ENCODE measurements at places on chromosomes 3 and 15.

DNA sequence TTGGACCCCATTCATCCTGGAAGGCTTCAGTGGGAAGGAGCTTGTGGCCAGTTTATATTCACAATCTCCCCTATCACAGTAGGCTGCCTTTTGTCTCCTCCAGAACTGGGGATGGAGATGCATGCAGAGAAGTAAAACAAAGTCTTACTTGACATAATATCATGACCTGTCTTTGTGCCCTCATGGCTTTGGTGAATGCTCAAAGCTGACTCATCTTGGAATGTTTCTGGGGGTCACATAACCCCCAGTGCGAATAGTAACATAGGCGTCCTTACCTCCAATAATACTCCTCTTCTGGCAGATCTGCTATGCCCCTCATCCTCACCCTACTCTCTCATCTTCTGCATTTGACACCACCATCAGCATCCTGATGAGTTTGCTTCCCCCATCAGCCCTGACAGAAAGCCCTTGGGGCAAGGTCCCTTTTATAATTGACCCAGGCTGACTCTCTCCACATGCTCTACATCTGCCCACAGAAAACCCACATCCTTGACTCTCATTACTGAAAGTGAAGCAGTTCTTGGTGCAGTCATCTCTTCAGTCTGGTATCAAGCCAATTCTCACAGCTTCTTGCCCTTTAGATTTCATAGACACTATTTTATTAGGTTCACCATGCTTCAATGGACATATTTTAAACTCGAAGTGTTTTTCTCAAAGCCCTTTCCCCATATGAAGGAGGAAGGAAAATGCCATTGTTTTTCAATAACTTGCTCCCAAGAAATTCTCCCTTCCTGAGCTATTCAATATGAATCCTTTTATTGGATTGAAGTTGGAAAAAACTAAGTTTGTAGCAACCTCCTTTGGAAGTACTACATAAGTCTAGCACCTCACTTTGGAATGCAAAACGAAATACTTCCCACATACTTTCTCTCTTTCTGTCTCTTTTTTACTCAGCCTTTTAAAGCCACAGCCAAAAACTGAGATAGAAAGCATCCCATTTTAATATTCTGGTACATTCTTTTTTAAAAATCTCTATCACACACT lies 36.6 kb downstream of the OSTN start:
- DNase-seq, result peak; percentile 87

DNA sequence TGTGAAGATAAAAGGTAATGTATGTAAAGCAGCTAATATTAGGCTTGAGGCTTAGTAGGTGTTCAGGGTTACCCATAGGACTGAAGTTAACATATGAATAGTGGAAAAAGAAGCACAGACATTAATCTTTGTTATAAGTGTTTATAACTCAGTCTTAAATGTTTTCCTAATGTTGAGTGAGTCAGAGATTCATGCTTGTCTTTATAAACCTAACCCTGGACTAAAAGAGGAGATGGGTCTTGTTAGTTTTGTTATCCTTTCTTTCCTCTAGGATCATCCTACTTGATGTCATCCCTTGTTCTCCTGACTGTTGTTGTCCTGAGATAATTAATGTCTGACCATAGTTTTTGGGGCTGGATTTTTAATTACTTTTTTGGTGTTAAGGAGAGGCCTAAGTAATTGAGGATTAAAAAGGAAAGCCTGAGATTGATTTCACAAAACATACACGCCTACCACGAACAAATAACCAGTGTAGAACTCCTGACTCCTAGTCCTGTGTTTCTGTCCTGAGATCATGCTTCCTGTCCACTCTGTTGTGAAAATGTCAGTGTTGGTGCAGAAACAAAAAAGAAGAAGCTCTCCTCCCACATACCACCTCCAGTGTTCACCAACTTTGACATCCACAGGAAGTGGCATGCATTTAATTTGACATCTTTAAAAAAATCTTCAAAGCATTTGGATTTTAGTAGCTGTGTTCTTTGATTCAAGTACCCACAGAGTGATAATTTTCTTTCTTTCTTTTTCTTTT lies 8.4 kb downstream of the MITF start:
- peak; percentile 79 for DNase-seq

GRCh38 chr15:85336880-85337279 lies 43.5 kb upstream of the AKAP13 start:
- DNase-seq, result no peak

DNA sequence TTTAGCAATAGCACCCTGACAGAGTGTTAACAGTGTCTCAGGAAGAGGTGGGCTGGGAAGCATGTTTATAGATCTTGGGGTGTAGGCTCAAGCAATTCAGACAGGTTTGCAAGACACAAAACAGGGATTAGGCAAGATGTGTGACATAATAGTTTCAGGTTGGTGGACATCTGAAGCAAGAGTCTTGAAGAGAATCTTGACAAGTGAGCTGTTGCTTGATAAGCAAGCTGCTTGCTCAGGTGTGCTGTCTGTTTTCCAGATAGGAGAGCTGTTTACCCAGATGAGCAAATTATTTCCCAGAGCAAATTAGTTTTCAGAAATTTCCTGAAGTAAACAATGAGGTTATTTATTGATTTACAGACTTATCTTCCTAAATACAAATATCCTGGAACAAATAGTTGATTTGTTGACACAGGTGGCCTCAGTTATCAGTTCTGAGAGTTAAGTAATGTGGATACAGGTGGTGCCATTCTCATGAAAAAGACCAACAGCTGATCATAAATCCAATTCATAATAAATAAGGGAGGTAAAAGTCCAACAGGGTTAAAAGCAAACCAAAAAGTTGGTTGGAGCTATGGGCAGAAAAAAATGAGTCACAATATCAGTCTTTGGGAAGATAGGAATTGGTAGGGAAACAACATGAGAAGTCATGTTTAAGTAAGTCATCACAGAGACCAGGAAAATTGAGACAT lies 437.3 kb downstream of the TBL1XR1 start:
- no peak for DNase-seq

- DNase-seq, result peak; percentile 95
Observed at GRCh38 chr3:72346526-72346926, 501.7 kb downstream of the SHQ1 start.

GRCh38 chr3:33773637-33774036 lies 24.8 kb upstream of the PDCD6IP start:
- no peak for DNase-seq

DNA sequence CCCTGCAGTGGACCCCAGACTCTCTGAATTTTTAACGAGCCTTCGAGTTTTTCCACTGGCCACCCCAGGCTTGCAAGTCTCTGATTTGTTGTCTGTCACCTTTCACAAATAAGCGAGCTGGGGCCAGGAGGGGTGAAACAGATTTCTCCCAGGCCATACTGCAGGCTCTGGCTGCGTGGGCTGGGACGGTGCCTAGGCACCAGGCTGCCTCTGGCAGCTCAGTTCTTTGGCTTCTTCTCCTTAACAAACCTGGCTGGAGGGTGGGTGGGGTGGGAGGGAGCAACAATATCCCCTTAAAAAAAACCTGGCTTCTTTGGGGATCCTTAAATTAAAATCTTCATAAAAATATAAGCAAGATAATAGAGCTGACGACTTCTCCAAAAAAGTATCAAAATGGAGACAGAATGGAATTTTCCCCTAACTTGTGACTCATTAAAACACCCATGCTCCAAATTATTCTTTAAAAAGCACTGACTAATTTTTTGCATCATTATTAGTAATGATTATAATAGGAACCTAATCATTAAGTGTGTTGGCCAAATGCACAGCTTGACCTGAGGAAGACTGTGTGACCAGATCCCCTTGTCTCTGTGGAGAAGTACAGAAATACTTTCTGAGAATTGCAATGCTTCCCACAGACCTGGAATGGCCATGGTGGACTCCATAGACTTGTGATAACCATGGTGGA lies 84.1 kb downstream of the SNRK start:
- no peak for DNase-seq

- DNase-seq, result no peak
Observed at GRCh38 chr15:32099956-32100684, 69.8 kb downstream of the CHRNA7 start.

- peak; percentile 85 for DNase-seq
Observed at GRCh38 chr15:98123834-98124233, 163.3 kb downstream of the ARRDC4 start.

DNA sequence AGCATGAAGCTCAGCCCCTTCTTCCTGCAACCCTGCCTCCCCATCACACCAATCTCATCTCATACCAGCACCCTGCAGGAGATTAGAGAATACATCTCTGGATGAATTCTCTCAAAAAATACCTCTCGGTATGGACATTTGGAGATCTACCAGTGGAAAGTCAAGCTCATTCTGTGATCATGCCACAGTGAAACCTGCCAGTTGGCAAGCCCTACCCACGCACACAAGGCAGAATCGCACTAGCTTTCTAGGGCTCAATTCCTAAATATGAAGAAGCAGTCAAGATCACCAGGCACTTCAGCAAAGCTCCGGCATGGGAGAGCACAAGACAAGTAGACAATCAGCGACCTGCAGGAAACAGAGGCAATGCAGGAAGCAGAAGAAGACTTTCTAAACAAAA lies 221.2 kb downstream of the NTRK3 start:
- no peak for DNase-seq

GRCh38 chr3:54349691-54350090 lies 227.3 kb downstream of the CACNA2D3 start:
- DNase-seq, result no peak

GRCh38 chr15:25543196-25543595 lies 104.4 kb upstream of the UBE3A start:
- DNase-seq, result peak; percentile 2
